Progenitor cell of endocrine pancreas (in vitro differentiated cells): ENCODE measurements at places on chromosomes 1 and 21.

GRCh38 chr1:164583835-164584539, 25.0 kb downstream of the PBX1 start:
- DNase-seq, result no peak

- no peak for DNase-seq
These were observed 409.2 kb downstream of the USH2A start for GRCh38 chr1:216014086-216014485.

GRCh38 chr1:184443624-184444023, 56.8 kb downstream of the C1orf21 start:
- DNase-seq, result no peak

DNA sequence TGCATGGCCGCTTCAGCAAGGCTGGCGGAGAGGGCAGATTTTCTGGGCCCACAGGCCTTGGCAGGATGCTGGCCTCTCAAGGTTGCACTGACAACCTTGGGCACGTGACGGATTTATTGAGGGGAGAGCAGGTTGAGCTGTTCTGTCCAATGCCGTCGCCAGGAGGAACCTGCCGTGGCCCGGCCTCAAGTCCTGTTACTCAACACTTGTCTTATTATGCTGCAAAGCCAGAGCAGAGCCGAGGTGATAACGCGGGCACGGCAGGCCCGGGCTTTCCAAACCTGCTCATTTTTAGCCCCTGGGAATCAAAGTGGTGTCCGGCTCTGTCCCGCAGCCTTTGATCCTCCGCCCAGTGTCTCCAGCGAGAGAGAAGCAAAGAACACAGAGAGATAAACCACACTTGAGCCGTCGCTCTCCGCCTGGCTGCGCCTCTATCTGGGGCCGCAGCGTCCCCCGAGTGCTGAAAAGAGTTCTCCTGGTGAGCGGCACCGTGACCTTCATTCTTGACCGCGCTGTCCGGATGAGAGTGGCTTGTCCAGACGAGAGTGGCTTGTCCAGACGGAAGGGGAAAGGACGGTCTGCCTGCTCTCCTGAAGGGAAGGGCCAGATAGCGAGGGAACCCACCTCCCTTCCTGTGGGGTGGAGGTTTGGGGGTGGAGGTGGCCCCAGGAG, 162.3 kb upstream of the ARHGEF16 start:
- no peak for DNase-seq

DNA sequence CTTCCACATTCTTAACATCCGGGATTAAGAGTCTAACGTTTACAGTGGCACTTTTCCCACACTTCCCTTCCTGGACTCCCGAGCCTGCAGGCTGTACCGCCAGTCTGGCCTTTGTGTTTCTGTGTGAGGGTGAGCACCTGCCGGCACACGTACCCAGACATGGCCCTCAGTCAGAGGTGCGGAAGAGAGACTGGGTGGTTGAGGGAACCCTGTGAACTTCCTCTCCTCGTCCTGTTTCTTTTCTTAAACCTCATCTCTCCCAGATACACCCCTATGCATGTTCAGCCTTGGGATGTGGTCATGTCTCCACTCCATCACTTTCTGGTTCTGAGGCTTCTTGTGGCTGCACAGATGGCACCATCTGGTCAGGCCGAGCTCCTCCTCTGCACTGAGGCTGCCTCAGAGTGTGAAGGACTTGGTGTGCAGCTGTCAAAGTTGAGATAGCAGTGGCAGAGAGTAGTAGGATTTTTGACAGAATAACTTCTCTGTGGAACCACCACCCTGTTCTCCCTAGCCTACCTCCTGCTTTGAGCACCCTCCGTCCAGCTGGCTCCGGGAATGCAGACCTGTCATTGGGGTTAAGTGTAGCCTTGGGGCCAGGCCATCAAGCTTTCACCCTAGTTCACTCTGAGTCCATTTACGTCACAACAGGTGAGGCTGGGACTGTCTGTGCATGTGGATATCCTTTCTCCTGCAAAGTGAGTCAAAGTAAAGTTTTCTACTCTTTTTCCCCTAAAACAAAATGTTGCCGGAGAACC, 31.4 kb downstream of the VASH2 start:
- no peak for DNase-seq

DNA sequence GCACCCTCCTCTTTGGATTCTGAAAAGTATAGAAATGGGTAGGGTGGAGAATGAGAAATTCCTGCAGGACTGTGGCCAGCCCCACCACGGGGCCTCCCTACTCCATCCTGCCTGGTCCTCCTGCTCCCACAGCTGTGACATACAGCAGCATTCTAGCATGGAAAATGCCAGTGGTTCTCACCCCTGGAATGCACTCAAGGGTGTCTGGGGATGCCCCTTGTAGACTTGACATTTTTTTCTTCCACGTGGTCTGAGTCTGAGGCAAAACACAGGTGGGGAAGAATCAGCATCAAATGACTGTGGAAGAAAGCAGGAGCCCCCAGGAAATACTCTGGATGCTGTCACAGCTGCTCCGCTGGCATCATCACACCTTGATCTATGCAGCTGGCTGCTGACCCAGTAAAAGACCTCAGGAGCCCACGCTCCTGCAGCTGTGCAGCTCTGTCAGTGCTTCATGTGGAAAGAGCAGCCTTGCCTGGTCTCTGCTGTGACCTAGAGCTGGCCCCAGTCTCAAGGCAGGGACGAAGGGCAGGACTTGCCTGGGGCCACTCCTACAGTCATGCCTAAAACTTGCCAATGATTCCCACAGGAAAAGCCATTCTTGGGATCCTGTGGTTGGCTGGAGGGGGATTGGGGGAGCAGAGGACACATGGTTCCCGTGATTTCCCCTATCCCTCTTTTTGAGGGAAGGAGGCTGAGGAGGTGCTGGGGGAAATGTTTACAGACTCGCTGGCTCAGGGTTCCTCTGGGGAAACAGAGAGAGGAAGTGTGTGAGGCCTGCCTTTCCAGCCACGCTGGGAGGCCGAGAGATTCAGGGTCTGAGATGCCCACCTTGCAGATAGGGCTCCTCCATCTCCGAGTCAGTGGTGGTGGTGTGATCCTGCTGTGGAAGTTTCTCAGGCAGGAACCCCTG, 10.8 kb upstream of the A3GALT2 start:
- no peak for DNase-seq

DNA sequence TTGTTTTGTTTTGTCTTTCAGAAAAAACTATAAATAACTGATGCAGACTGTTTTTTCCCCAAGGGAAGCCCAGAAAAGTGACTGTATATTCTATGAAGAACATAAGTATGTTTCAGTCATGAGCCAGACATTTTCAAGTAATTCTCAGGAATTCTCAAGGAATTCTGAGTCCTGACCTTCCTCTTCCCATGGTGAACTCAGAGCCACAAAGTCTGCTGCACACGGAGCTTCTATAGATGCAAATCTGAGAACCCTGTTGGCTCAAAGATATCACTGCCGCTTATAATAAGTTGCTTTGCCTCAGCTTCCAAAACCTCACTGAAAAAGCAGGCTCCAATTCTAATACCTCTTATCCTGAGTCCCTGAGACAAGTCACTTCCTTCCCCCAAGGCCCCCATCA, 418.5 kb upstream of the RUNX1 start:
- DNase-seq, result no peak

GRCh38 chr1:243554686-243555085, 295.4 kb downstream of the AKT3 start:
- DNase-seq, result no peak

DNA sequence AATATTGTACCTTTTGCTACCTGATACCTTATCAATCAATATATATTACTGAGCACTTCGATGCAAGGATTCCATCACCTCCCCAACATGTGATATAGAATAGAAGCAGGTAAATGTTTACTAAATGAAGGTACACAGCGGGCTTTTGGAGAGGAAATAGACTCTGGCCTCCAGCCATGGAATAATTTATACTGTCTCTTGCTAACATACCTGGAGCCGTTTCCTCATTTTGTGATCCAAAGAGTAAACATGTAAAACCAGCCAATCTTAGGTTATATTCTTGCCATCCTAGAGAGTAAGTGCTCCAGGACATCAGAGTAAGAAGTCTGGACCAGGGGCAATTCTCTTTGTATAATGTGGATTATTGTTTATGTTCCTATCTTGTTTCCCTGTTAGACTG, 39.4 kb downstream of the NDUFS5 start:
- DNase-seq, result no peak

DNA sequence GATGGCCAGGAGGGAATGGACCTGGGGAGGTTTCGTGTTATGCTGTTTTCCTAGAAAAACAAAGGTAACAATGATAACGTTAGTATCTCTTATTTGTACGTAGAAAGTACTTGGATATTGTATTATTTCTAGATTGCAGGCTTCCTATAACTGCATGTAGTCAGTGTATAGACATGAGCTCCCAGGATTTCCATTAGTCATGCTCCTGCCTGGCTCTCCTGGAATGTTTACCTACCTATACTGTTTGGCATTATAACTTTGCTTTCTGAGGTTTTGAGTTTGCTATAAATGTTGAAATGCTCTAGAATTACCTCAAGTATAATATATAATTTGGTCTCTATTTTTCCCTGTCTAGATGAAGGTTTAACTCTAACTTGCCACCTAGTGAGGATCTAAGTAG, 66.1 kb downstream of the TTC3 start:
- DNase-seq, result no peak

DNA sequence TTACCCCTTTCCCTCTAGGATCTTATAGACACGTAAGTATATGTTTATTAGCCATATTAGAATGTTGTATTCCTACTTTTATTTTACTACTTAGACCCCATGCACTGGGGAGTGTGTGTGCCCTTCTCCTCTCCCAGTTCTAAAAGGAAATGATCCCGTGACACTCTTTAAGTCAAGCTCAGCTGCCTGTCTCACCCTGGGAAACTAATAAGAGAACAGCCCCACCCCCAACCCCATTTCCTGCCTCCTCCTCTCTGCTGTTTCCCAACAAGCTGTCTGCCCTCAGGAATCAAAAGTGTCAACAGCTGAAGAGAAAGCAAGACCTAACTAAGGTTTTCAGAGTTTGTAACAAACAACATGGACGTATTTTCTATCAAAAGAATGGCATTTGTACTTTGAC, 92.6 kb upstream of the VAV3 start:
- no peak for DNase-seq

DNA sequence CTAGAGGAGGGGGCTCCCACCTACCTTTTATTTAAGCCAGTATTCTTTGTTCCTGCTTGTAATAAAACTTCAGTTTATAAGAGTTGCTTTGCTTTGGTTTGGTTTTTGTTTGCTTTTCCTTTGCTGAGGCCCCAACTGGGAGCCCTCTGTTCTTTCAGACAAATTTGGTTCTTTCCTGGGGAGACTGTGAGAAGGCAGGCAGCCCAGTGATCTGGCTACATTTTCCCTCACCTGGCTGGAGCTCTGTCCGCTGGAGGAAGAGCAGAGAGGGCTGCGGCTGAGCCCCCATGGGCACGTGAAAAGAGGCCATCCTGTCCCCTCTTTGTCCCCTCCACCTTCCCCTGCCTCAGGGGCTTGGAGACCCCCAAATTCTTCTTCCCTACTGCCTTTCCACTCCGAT, 7.3 kb upstream of the SFN start:
- no peak for DNase-seq

DNA sequence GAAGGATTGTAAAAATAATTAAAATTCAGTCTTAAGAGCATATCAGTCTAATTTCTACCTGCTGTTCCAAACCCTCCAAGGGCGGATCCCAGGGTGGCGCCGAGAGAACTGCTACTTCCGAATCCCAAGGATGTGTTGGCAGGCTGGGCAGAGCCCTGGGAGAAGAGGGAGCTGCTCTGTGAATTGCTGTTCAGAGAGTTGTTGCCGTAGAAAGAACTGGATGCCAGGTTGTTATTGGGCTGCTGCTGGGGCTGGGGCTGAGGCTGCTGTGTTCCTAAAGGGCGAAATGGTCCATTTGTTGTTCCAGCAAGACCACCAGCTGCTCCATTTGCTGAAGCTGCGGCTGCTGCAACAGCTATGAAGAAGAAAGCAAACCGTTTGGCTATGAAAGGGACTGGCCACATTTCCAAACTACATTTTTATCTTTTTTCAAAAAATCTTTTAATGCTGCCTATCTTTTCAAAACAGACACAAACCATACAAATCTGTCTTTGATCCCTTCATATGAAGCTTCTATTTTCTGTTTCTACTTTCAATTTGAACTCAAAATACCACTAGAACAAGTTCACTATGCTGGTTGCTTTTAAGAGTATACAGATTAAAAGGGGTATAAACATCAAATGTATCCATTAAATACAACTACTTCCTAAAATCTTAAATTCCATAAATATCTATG, 57.5 kb upstream of the SDC3 start:
- no peak for DNase-seq

- no peak for DNase-seq
These were observed 36.8 kb upstream of the DUSP10 start for GRCh38 chr1:221778535-221779142.
